ENCODE measurements at places on chromosomes 16 and 17.

GRCh38 chr17:6532441-6532885 is 23.9 kb downstream of the PITPNM3 start:
- DNase-seq = no peak

DNA sequence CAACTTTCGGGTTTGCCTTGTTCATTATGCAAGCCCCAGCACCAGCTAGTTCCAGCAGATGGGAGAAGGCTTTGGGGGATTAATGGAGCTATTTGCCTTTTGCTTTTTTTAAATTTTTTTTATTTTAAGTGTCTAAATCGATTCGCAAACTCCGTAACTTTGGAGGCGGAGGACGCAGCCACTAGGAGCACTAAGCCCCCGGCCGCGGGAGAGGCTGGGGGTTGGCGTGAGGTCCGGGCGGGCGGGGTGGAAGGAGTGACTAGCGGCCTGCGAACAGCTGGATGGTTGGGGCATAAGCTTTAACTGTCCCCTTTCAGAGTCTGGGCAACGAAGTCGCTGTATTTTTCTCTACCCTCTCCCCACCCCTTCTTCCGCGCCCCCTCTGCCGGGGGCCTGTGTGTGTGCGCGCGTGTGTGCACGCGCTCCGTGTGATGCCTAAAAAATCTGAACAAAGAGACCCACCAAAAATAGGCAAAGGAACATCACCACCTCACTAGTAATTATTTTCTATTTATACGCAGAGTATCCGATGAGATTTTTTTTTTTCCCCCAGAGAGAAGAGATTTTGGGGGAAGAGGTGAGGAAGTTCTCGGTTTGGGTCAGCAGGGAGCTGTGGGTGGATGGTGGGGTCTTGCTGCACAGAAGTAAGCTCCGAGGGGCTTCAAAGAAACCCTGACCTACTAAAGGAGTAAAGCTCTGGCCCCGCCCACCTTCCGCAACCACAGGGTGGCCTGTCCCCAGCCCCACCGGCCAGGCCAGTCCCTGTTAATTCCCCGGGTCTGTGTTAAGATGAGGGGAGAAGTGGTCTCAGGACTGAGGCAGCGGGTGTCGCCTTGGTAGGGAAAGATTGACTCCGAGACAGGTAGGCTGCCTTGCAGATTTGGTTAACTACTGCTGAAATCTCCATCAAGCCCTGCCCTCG is 2.3 kb downstream of the SHISA9 start:
- DNase-seq = no peak

DNA sequence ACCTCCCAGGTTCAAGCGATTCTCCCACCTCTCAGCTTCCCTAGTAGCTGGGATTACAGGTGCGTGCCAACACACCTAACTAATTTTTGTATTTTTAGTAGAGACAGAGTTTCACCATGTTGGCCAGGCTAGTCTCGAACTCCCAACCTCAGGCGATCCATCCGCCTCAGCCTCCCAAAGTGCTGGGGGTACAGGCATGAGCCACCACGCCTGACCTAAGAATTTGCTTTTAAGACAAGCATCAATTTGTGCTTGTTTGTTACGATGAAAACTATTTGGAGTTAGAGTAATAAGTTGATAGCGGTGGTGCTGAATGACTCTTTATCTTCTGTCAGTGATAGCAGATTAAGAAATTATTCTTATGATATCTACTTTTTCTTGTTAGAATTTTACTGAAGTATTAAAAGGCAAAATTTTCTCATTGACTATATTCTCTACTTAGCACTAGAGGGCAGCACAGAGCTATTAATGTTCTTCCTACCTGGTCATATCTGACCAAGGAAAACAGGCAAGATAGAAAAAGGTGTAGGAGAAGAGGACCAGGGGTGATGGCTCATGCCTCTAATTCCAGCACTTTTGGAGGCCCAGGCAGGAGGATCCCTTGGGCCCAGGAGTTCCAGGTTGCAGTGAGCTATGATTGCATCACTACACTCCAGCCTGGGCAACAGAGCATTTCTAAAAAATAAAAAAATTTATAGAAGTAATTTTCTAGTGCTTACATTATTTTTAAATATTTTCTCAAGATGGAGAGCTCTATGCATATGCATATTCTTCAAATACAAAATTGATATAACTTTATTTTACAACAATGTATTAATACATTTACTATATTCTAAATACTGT is 24.5 kb downstream of the STXBP4 start:
- DNase-seq = no peak

DNA sequence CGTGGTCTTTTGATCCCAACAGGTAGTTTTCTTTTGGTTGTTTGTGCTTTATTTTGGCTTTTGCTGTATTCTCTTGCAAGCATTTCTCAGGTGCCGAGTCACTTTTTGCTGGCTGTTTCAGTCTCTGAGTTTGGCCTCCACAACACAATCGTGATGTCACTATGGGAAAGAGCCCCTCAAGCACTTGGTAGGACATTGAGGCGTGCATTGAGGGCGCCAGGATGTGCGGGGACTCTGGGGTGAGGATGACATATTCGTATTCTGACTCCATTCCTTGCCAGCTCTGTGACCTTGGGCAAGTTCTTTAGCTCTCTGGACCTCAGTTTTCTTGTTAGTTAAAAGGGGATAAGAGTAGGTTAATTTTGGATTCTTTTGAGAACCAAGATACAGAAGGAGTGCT is 13.0 kb downstream of the KSR1 start:
- DNase-seq = peak; percentile 32

DNA sequence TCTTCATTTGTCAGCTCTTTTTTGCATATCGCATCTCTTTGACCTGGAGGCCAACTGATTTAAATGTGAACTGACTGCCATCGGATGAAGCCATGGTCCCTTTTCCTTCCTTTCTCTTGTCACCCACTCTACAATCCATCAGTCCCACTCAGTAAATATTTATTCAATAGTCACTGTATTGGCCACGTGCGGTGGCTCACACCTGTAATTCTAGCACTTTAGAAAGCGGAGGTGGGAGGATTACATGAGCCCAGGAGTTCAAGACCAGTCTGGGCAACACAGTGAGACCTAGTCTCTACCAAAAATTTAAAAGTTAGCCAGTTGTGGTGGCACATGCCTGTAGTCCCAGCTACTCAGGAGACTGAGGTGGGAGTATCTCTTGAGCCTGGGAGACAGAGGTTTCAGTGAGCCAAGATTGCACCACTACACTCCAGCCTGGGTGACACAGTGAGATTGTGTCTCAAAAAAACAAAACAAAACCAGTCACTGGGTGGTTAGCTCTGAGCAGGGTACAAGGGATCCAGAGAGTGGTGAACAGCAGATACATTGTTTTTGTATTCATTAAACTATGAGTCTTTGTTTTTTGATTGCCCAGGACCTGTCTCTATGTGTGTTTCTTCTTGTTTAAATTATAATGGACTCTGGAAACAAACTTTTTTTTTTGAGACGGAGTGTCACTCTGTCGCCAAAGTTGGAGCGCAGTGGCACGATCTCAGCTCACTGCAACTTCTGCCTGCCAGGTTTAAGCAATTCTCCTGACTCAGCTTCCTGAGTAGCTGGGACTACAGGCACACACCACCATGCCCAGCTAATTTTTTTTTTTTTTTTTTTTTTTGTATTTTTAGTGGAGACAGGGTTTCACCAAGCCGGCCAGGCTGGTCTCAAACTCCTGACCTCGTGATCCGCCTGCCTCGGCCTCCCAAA is 6.9 kb downstream of the PHAF1 start:
- DNase-seq = no peak

- no peak for DNase-seq
These were observed 127.9 kb downstream of the MSI2 start for GRCh38 chr17:57384219-57384618.

- DNase-seq = no peak
These were observed 112.4 kb downstream of the SMG6 start for GRCh38 chr17:2191227-2191626.

Measured in activated CD4-positive, alpha-beta T cell treated with anti-CD3 and anti-CD28 coated beads for 48 hours (primary cell).